ENCODE measurements at places on chromosomes 7 and 10.

- no peak for DNase-seq
Observed at GRCh38 chr7:4050126-4050660, 631.9 kb upstream of the FOXK1 start.

GRCh38 chr7:34928052-34928451 is 109.2 kb downstream of the DPY19L1 start:
- DNase-seq = no peak

DNA sequence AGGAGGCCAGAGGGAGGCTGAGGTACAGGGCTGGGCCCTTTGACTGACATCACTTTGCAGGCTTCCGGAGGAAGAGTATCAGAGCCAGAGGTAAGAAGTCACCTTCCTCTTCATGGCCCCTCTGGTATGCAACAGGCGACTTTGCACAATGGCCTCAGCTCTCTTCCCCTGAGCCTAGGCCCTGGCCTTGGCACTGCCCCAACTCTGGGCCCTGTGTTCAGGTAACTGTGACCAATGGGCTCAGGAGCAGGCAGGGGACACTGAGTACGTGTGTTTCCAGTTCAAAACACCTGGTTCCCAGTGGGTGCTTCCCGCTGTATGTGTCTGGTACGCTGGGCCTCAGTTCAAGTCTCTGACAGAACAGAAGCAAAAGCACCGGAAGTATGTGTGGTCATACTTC is 12.1 kb upstream of the PAX2 start:
- no peak for DNase-seq

DNA sequence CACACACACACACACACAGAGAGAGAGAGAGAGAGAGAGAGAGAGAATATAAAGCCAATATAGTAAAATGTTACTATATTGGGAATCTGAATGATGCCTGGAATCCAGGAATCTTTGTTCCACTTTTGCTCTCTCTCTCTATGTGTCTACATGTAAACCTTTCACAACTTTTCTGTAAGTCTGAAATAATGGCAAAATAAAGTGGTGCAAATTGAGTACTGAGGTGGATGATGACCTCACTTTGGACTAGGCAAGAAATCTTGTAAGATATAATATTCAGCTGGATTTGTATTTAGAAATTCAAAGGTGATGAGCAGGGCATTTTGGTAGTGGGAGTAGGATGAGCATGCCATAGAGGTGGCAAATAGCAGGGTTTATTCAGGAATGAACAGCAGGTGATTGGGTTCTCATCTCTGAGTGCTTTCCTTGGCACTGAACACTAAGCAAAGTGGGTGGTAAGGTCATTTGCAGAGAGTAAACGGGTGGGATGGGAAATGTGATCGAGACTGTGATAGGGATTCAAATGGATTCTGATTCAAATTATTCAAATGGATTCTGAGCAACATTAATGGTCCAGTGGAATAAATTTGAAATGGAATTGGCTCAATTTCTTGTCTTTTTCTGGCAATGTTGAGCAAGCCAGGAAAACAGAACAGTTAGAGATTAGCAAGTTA is 9.7 kb upstream of the ANLN start:
- DNase-seq = no peak

- DNase-seq = no peak
Observed at GRCh38 chr10:101027106-101027720, 3.7 kb downstream of the PDZD7 start.

- peak; percentile 7 for DNase-seq
Observed at GRCh38 chr7:13778967-13779366, 210.5 kb downstream of the ETV1 start.

- DNase-seq = no peak
Observed at GRCh38 chr10:63129888-63130287, 3.2 kb upstream of the NRBF2 start.

GRCh38 chr7:69419934-69420333 is 178.3 kb upstream of the AUTS2 start:
- no peak for DNase-seq

DNA sequence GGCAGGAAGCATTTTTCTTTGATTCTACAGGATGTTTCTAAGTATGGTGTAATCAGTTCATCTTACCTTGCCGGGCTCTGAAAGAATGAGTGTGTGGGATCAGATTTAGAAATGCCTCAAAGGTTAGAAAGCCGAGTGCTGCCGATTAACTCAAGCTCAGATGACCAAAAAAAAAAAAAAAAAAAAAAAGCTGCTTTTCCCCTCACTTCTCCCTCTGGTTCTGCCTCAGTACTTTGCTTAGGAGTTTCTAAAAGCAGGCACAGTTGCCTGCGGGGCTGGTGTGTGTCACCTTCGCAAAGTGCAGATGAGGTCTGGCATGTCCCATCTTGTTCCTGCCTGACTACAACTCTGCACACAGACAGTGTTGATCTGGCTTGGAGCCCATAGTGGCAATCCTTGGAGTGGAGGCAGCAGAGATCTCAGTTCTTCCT is 47.0 kb downstream of the KIAA1217 start:
- no peak for DNase-seq

DNA sequence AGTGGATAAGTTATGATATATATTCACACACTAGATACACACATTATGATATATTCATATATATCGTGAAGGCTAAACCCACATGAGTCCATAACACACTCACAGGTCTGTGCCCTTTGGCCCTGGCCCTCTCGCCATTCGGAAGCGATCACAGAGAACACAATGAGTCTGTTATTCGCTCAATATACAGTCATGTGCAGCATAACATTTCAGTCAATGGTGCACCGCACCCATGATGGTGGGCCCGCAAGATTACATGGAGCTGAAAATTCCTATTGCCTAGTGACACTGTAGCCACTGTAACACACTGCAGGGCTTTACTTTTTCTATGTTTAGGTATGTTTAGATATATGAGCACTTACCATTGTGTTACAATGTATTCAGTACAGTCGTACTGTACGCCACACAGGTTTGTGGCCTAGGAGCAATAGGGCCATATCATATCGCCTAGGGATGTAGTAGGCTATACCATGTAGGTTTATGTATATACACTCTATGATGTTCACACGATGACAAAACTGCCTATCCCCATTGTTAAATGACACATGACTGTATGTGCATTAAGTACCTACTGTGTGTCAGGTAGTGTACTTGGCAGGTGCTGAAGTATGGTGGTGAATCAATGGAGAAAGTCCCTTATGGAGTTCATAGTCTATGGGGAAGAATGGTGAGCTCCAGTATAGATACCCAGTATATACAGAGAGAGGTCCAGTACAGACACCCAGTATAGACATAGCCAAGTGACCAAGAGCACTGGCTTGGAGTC is 198.8 kb upstream of the KLF14 start:
- no peak for DNase-seq

DNA sequence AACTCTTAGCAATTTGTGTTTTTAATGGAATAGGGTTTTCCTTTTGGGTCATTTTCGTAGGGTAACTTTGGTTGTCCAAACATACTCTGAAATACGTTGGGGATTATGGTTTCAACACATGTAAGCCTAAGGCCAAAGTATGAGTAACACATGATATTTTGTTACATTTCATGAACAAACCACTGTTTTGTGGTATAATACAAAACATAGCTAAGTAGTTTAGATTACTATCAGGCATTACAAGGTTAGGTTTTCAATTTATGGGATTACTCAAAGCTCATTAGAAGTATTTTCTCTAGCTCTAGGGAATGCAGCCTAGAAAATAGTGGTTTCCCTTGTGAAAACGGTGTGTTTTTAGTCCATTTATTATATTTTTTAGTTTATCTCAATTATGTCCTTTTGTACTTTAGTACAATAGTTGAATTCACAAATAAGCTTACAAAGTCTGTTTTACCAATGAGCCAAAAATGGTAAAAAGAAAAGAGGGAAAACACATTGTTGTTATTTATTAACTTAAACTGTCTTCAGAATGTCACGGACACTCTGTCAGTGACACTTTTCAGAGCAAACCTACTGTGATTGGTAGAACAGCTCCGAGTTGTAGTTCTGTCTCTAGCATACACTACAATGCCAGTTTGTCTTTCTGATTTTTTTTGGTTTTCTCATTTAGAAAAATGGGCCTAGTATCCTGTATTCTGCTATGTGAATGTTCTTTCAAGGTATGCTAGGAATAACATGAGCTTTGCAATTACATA is 473.7 kb downstream of the SUGCT start:
- peak; percentile 54 for DNase-seq

DNA sequence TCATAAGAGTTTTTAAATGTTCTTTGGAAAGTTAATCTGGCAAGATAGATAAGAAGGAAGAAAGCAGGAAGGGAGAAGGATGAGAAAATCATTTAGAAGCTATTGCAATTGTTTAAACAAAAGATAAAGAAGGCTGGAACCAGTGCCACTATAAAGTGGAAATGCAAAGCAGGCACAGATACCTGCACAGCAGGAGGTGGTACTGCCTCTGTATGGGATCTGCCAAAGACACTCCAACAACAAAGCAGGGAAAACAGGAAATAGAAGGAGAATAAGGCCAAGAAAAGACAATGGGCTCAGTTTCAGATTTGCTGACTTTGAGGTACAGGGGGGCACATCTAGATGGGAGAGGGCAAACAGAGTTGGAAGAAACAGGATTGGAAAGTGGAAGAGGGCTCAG is 138.6 kb downstream of the PPP1R17 start:
- no peak for DNase-seq

Measured in fibroblast of gingiva (primary cell).